ENCODE measurements at places on chromosomes 16 and 17.

DNA sequence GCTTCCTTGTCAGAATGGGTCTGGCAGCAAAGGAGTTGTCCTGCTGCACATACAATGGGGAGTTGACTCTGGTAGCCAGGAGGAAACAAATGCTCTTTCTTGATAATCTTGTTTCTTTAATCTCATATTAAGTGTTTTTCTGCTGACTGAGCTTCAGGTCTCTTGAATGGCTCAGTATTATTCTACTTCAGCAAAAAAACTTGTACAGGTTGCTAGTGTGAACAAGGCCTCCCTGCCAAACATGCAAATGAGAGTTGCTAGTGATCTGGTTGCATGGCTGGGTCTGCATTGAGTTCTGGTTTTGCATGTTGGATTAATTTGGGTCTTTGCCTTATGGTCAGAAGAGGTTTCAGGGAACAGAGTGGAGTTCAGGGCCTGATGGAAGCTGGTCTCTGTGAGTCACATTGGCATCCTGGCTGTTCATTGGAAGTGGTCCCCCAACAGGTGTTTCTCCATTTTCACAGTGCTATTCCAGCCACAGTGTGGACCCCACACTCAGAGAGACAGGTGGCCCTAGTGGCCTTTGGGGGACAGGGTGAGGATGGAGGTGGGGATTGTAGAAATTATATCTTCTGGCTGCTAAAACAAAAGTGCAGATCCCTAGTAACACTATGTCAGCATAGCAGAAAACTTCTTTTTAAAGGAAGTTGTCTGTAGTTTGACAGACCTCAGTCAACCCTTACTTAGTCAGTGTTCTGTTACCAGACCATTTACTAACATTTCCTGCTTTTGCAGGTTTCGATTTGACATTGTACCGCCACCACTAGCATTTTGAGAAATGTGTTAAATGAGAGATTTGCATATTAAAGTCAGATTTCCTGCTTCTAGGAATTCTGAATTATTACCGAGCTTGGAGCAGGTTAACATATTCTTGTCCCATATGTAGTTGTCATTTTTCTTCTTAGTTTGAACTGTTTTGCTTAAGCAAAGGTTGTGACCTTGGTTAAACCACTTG is 47.1 kb downstream of the EPN2 start:
- no peak for DNase-seq

GRCh38 chr17:70829876-70830275 is 660.5 kb downstream of the KCNJ2 start:
- no peak for DNase-seq

GRCh38 chr16:30949650-30950515 is 1.0 kb downstream of the ORAI3 start:
- DNase-seq = peak; percentile 24

GRCh38 chr16:15759070-15759469 is 97.8 kb downstream of the MYH11 start:
- DNase-seq = no peak

DNA sequence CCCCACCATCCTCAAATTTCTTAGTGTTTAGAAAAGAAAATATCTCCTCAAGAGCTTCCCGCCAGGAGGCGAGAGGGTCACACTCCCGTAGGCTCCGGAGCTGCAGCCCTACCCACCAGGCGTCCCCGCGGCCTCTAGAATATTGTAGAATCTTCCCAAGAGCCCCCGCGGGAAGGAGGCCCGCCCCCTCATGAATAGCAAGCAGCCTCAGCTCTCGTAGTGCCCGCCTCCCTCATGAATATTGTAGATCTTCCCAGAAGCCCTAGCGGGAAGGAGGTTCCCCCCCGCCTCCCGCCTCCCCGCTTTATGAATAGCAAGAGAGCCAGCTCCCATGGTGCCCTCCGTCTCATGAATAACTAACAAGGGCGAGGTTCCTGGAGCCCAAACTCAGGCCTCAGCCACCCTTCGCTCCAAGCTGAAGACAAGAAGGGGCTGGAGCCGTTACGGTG is at the start of gene FBXO47:
FBXO47 (minus strand) TSS at position 114 of the 449 bp plus-strand sequence. CDS start 4,378 bp downstream, outside the sequence.
- peak; percentile 82 for DNase-seq

- DNase-seq = no peak
These were observed 10.0 kb downstream of the GPR179 start for GRCh38 chr17:38333635-38334295.

- DNase-seq = no peak
These were observed 1.8 kb upstream of the EXOSC6 start for GRCh38 chr16:70253291-70254106.

GRCh38 chr16:54926166-54926838 is 4.4 kb upstream of the IRX5 start:
- no peak for DNase-seq

GRCh38 chr16:21600031-21600773 is 825 bp downstream of the METTL9 start:
- DNase-seq = no peak

- DNase-seq = no peak
These were observed 67.3 kb downstream of the MYH10 start for GRCh38 chr17:8563024-8563776.

DNA sequence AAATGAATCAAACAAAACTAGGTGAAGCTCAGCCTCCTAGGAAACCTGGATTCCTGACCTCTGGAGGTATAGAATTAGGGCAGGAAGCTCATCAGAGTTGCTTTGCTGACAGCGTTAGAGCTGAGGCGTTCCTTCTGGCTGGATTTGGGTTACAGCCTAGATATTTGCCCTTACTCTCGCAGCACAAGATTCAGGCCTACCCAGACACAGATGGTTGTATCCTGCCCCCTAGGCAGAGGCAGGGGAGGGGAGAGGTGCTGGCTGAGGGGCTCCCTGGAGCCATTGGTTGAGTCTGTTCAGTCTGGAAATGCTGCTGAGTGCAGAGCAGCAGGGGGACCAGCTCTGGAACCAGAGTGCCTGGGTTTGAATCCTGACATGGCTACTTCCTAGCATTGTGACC is 78.4 kb downstream of the MPRIP start:
- DNase-seq = no peak

DNA sequence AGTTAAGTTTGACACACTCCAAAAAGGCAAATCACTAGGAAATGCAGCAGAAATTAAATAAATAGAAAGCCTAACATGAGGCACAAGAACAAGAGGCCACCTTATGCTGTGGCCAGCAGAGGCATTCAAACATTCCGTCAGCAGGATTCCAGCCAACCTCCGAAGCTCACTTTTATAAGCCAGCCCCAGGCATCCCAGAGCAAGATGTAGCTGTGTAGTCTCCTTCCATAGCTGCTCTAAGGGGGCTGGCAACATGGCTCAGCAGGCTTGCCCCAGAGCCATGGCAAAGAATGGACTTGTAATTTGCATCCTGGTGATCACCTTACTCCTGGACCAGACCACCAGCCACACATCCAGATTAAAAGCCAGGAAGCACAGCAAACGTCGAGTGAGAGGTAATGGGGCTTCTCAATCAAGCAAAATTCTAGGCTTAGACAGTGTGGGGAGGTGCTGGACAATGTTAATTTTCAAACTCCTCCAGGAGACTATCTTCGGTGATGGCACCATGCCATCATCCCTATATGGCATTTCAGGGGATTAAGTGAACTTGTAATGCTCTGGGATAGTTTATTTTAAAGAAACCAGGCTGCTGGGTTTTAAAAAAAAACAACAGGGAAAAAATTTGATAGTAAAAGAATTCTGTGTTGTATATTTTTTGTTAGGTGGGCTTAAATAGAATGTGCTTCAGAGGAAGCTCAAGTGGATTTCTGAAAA is at the start of gene CLEC3A:
CLEC3A (plus strand) TSS at position 202 of the 714 bp plus-strand sequence; CDS start at position 281, 79 bp downstream.
- DNase-seq = no peak

DNA sequence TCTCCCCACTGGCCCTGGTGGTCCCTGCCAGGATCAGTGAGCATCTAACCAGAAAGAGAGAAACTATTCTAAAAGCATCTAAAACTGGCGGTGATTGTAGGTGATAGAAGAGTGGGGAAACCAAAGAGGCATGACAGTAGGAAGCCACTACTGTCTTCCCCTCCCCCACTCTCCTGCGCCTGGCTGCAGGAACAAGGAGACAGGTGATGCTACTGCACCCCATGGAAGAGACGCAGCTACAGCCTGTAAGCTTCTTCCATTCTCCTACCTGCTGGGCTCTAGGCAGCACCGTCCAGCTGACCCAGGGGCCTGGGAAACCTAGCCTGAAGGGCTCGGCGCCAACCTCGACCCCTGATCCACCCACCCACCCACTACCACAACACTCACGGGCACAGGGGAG is 32.4 kb upstream of the CSNK2A2 start:
- DNase-seq = no peak

DNA sequence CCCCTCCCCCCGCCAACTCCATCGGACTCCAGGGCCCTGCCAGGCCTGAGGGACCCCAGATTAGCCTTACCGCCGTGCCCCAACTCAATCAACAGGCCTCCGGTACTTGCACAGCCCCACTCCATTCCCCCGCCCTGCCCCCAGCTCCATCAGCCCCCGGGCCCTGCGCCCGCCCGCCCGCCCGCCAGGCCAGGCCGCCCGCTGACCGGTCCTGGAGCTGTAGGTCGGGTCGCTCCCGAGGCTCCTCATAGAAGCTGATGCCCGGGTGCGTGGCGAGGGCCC is 308 bp downstream of the GTF3C1 start:
- no peak for DNase-seq

- no peak for DNase-seq
These were observed 100.1 kb downstream of the IRF8 start for GRCh38 chr16:85998868-85999729.

DNA sequence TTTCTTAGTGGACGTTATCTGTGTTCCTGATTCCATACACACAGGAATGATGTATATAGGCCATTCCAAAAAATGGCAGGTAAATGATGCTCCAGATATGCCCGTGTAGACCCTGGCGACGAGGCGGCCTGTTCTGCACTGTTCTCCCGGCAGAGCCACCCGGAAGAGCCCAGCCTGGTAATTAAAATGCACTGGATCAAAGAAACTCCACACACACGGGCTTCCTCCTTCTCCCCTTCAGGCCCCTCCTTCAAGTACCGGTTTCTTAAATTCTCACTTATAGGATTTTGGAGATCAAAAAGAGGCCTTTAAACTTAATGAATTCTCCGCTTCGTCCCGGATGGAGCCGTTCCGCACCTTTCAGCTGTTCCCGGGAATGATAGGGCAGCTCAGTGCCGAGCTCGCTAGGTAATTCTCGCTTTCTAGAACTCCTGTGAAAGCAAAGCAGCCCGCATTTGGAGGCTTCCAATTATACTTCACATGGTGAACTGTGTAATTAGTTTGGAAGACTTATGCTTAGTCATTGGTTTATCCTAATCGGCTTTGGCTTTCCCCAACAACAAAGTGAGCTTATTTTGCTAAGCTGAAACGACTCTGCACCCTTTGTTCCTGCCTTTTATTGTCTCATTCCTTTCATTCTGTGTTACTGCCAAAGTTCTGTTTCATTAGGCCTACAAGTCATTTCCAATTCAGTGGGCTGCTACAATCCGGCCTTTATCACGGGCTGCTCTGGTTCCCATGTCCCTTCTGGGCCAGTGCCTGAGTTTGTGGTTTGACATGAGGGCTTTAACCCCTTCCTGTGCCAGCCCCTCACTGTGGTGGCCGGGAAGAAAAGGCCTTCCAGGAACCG is 150.0 kb downstream of the MSI2 start:
- no peak for DNase-seq

DNA sequence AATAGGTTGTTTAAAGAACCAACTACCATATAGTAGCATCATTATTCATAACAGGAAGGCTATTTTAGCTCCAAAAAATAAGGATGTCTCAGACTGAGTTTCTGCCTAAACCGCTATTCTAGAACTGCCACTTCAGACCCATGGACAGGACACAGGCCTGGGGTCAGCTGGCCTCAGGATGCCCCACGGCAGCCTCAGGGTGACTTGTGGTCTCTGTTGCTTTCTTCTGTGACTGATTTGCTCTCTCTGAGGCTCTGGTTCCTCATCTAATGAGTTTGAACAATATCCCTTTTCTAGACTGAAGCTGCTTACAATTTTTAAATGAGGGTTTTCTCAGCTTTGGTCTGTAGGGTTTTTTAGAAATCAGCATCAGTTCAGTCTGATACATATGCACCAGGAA is 31.8 kb upstream of the IRF8 start:
- DNase-seq = no peak

DNA sequence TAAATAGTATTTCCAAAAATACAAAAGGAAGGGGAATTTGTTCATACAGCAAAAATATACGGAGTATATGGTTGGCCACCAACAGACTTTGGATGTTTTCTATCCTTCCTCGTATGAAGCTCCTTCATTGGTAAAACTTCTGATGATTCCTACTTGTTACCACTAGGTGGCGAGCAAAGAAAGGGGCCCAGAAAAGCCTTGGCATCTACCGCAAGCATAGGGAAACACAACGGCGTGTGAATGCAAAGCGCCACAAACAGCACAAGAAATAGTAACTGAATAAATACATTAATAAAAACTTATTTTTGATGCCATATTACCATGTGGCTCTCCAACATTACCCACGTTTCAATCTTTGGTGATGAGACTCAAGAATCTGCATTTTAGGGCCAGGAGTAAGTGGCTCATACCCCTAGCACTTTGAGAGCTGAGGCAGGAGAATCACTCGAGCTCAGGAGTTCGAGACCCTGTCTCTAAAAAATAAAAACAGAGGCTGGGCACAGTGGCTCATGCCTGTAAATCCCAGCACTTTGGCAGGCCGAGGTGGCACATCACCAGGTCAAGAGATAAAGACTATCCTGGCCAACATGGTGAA is 34.5 kb downstream of the YWHAE start:
- peak; percentile 65 for DNase-seq

DNA sequence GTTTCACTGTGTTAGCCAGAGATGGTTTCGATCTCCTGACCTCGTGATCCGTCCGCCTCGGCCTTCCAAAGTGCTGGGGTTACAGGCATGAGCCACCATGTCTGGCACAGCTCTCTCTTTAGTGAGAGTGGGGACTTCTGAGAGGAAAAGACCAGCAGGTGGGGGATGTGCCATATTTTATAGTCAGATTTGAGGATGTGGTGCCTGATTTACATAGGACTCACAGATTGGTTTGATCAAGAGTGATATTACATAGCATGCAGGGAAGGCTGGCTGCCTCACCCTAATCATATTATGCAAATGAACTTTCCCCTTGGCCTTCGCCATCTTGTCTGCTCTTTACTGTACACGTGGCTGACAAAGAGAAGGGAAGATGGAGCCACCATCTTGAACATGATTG is 28.1 kb upstream of the MAPK3 start:
- no peak for DNase-seq

DNA sequence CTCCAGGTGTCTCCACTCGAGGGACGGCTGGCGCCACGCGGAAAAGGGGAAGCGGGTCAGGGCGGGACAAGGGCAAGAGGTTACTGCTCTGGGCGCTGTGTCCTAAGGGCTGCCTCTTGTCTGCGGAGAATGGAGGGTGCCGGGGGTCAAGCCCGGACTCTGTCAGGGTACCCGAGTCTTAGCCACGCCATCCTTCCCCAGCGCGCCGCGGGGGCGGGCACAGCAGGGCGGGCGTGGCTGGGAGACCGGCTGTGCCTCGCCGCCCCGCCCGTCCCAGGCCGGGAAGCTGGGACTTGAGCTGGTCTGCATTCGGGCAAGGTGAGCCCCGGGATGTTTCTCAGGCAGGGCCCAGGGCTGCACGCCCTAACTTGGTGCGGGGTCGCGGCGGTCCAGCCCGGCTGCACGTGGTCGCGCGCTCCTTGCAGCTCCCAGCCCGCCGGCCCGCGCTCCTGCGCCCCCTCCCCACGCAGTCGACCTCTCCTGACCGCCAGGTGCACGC is 6.2 kb upstream of the ACTG1 start:
- no peak for DNase-seq

GRCh38 chr17:80655608-80656007 is 111.0 kb downstream of the RPTOR start:
- no peak for DNase-seq

All from naive thymus-derived CD8-positive, alpha-beta T cell (primary cell).